ENCODE measurements at places on chromosomes 4 and X.
A peak's percentile ranks its signal among the peaks of the same experiment; 100 is the strongest.

GRCh38 chr4:2570551-2571222 lies 34.2 kb downstream of the FAM193A start:
- no peak for DNase-seq

DNA sequence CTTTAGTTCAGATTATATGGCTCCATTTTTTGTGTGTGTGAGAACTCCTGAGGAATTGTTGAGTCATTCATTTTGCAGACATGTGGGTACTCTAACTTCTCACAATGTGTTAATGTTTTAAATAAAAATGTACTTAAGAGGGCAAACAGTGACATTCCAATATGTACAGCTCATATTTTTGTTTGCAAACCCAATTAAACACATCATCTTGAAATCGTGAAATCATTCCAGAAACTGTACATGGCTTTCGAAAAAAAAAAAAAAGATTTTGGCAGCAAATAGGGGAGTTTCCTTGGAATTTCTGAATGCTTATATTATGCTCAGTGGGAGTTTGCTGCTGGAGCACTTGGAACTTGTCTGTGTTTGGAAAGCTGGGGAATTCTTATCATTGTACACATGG lies 85.0 kb downstream of the HPGD start:
- peak; percentile 92 for DNase-seq

DNA sequence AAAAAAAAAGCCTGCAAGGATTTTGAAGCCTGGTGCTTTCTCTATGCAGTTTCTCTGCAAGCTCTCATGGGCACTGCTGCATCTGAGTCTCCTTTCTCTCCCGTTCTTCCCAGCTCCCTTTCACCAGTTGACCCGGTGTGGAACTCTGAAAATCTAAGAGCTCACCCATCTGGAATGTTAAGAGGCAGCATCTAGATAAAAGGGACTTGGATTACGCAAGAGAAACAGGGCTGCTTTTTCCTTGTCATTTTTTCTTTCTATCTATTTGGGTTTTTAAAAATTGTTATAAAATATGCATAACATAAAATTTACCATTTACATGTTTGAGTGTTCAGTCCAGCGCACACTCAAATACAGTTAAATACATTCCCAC lies 95.2 kb upstream of the RPS6KA3 start:
- peak; percentile 54 for DNase-seq

DNA sequence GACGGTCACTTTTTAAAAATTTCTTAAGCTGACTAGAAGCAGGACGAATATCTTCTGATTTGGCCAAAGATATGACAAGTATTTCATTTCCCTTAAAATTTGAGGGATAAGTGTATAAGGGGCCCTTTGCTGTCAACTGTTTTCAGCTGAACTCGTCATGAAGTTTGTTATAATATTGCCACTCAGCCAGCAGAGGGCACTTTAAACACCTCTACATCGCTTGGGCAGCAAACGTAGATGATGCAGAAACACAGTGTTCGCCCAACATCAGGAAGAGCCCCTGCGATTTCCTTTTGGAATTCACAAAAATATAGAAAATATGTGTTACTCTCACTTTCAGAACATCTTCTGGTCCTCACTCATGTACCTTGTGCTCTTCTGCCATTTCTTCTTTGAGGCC lies 435.7 kb upstream of the FMR1 start:
- peak; percentile 23 for DNase-seq

DNA sequence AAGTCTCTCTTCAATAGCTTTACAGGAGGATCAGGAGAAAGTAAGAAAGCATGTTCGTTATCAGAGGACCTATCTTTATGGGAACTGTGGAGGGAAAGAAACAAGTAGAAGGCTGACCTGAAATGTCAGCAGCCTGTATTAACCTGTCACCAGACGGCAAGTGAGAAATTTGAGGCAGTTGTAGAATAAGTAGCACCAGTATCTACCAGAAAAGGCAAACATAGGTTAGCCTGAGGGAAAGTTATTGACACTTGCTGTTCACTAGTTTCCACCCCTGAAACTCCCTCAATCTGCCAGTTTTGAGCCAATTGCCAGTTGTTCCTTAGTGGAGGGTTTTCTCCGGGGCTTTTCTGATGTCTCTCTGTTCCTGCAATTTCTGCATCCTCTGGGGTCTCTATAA lies 36.4 kb downstream of the ZNF81 start:
- DNase-seq = no peak

DNA sequence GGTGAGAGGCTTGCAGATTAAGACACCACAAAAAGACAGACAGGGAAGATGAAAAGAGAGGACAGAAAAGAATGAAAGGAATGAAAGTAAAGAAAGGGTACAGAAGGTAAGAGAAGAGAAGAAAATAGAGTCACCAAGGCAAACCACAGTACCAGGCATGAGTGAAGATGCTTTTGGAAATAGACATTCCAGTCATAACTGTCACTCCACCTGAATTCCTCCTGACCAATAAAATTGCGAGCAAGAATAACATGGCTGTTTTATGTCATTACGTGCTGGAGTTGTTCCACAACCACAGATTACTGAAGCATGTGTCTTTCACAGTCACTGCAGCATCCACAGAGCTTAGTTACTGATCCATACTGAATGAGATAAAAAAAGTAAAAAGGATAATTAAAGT lies 864.9 kb upstream of the SLIT2 start:
- DNase-seq = peak; percentile 70

GRCh38 chr4:150493851-150494250 lies 88.1 kb upstream of the MAB21L2 start:
- DNase-seq = no peak

GRCh38 chr4:113762186-113763028 lies 869 bp upstream of the CAMK2D start:
- peak; percentile 99 for DNase-seq

GRCh38 chr4:36111172-36111571 lies 133.1 kb downstream of the ARAP2 start:
- no peak for DNase-seq

DNA sequence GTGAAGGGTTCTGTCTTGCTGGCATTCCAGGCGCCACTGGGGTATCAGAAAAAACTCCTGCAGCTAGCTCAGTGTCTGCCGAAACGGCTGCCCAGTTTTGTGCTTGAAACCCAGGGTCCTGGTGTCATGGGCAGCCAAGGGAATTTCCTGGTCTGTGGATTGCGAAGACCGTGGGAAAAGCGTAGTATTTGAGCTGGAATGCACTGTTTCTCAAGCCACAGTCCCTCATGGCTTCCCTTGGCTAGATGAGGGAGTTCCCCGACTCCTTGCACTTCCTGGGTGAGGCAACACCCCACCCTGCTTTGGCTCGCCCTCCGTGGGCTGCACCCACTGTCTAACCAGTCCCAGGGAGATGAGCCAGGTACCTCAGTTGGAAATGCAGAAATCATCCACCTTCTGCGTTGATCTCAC lies 40.1 kb downstream of the NOP14 start:
- DNase-seq = peak; percentile 43

All from kidney tubule cell (primary cell).